Nephron progenitor cell (in vitro differentiated cells): ENCODE measurements at places on chromosomes 5 and 9.
A peak's percentile ranks its signal among the peaks of the same experiment; 100 is the strongest.

DNA sequence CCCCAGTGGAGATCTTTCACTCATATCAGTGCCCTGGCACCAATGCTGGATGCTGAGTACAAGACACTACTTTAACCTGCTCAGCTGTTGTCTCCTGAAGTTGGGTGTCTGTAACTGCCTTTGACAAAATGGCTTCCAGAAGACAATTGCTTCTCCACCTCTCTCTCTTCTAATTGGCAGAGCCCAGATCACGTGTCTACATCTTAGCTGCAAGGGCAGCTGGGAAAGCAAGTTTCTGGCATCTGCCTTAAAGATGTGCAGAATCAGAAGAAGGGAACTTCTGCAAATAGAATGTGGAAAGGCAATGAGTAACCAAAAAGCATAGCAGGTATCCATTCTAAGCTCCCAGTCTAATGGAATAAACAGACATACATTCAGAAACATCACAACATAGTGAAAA, 81.1 kb downstream of the PDZD2 start:
- no peak for DNase-seq

- no peak for DNase-seq
Observed at GRCh38 chr5:175711472-175712312, 53.8 kb downstream of the HRH2 start.

DNA sequence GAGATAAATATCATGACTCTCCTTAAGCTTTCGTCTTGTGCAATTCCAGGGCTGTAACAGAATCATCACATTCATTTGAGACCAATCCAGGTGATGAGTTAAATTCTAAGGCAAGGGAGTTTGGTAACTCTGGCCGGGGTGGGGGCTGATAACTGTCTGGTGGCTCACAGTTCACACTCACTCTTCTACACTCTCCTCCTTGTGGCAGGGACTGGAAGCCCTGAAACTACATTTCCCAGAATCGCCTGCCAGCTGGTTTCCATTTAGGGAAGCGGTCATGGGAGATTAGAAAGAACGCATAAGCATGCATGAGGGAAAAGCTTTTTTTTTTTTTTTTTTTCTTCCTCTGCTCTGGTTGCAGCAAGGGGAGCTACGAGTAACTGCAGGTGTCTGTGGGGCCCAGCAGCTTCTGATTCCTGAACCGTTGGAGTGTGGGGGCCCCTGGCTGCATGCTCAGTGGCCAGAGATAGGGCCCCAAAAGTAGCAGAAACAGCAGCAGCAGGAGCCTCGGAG, 154.8 kb upstream of the TBC1D2 start:
- DNase-seq, result peak; percentile 23

- DNase-seq, result no peak
Observed at GRCh38 chr9:124471761-124472160, 21.5 kb downstream of the ADGRD2 start.

DNA sequence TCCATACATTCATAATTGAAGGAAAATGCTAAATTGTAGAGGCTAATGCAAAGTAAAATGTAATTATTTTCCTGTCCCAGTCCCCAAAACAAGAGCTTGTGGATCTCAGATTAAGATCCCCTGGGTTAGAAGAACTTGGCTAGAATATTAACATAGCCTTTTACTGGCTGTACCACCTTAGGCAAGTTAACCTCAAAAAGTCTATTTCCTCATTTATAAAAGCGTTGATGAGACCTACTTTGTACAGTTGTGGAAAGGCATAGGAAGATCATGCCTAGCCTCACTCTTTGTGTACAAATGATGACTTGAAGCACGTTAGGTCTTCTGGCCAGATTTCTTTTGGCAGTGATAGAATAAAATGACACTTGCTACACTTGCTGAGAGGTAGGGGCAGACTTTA, 97.2 kb downstream of the F2RL2 start:
- no peak for DNase-seq
